ENCODE measurements at places on chromosomes 2 and 18.

- DNase-seq = no peak
Observed at GRCh38 chr2:197934261-197934933, 130.0 kb downstream of the PLCL1 start.

- no peak for DNase-seq
Observed at GRCh38 chr2:101983486-101983885, 8.3 kb upstream of the IL1R2 start.

- no peak for DNase-seq
Observed at GRCh38 chr18:79771446-79772107, 26.2 kb upstream of the KCNG2 start.

GRCh38 chr2:216404010-216404618, 8.2 kb upstream of the SMARCAL1 start:
- peak; percentile 40 for DNase-seq

- DNase-seq = no peak
Observed at GRCh38 chr18:54506516-54507261, 84.4 kb upstream of the DYNAP start.

GRCh38 chr18:55401638-55402191, 186.3 kb downstream of the TCF4 start:
- DNase-seq = no peak

GRCh38 chr2:225452677-225453076, 53.2 kb downstream of the NYAP2 start:
- DNase-seq = no peak

DNA sequence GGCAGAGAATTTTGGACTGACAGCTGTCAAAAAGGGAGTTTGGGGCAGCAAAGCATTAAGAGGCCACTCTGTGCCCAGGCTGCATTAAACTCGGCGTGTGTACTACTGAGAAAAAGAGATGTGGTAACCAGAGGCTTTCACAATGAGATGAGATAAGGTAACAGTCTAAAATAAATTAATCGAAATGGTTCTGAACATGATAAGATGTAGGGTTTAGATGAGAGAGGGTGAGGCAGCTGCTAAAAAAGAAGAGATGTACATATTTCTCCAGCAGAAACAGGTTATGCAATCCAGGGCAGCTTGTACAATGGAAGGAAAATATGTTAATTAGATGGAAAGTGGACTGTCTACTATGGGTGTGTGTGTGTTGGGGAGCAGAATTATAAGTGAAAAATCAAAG, 39.2 kb upstream of the ACTR3 start:
- DNase-seq = no peak

GRCh38 chr2:14626873-14627272, 5.6 kb upstream of the LRATD1 start:
- no peak for DNase-seq

GRCh38 chr2:177245010-177245422, 19.5 kb downstream of the NFE2L2 start:
- DNase-seq = no peak

GRCh38 chr18:50748243-50749229, 71.3 kb downstream of the MRO start:
- no peak for DNase-seq

GRCh38 chr2:40967451-40967850, 515.6 kb upstream of the SLC8A1 start:
- DNase-seq = no peak

- DNase-seq = no peak
Observed at GRCh38 chr2:29417630-29418029, 302.4 kb downstream of the CLIP4 start.
